H4 (cell line): ENCODE measurements at places on chromosomes 7 and 10. TPM values are rescaled to one million over a fixed set of nuclear protein-coding genes. Genes with fewer than 3 reads are reported as not detected.

Gene MGAM2
- not detected in 2 replicates for total RNA-seq

Gene TRA2A
- 21.2 and 27.7 TPM in 2 replicates for total RNA-seq

Gene CALHM1
- total RNA-seq: not detected in 2 replicates

Gene TMEM196
- not detected in 2 replicates for total RNA-seq

Gene ECHDC3
- 3.6 and 4.4 TPM in 2 replicates for total RNA-seq

Gene HKDC1
- 0.16 and 0.23 TPM in 2 replicates for total RNA-seq

Gene ADCY1
- total RNA-seq: 1.6 and 2.3 TPM in 2 replicates

Gene CLCN1
- total RNA-seq: not detected in 2 replicates

Gene NOBOX
- total RNA-seq: not detected in 2 replicates
